Hematopoietic multipotent progenitor cell treated with erythropoietin and hydrocortisone succinate and interleukin-3 and kit ligand, for 4 days (in vitro differentiated cells): ENCODE measurements at places on chromosomes 11 and 22.

- DNase-seq = no peak
Observed at GRCh38 chr11:15638386-15638787, 523.7 kb downstream of the INSC start.

DNA sequence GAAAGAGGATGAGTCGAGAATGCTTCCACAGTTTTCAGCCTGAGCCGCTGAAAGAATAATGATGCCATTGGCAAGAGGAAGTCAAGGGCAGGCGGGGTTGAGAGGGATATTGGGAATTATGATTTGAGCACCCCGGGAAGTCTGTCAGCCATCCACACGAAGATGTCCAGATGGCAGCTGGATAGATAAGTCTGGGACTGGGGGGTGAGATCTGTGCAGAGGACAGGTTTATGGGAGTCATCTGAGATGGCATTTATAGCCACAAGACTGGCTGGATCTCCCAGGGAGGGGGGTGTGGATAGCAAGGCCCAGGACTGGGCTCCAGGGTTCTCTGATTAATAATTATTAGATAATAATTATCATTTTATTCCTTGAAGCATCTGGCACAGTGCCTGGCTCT lies 5.1 kb upstream of the STIP1 start:
- no peak for DNase-seq

GRCh38 chr11:23611726-23612125 lies 751.5 kb upstream of the CCDC179 start:
- DNase-seq = no peak

GRCh38 chr11:74783241-74783871 lies 34.7 kb downstream of the RNF169 start:
- peak; percentile 82 for DNase-seq

DNA sequence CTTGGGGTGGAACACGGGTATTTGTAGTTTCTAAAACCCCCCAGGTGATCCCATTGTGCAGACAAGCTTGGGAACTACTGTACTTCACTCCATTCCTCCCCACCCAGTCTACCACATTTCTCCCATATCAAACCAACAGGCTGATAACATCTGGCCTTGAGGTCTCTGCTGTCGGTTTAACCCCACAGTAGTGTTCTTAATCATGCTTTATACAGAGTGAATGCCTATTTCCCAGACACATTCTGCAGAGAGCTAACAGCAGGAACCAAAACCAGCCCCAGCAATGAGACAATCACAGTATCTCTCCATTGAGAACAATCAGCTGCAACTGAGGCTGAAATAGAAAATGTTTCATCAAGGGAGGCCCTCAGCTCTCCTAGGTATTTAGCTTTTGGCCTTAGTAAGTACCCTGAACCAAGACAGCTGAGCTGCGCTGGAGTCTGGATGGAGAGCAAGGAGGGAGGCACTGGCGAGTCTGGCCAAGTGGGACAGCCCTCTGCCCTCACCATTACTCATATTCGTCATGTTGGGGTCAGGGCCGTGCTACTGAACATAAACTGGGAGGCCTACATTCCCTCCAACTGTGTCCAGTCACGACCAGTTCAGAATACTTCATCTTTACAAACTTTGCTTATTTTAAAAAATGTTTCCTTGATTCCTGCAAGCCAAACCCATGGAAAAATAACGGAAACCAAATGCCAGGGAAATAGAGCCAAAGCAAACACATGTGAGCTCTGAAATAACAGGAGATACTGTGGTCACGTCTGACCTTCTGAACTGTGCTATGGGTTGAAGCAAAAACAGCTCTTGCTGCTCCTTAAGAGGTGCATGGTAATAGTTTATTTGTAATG lies 81.0 kb downstream of the CCDC34 start:
- DNase-seq = peak; percentile 28

- DNase-seq = peak; percentile 92
Observed at GRCh38 chr11:1837171-1838076, 1.4 kb upstream of the TNNI2 start.

- no peak for DNase-seq
Observed at GRCh38 chr11:77418971-77419597, 54.8 kb downstream of the PAK1 start.

GRCh38 chr11:117826832-117827231 lies 2.3 kb upstream of the FXYD2 start:
- DNase-seq = no peak

DNA sequence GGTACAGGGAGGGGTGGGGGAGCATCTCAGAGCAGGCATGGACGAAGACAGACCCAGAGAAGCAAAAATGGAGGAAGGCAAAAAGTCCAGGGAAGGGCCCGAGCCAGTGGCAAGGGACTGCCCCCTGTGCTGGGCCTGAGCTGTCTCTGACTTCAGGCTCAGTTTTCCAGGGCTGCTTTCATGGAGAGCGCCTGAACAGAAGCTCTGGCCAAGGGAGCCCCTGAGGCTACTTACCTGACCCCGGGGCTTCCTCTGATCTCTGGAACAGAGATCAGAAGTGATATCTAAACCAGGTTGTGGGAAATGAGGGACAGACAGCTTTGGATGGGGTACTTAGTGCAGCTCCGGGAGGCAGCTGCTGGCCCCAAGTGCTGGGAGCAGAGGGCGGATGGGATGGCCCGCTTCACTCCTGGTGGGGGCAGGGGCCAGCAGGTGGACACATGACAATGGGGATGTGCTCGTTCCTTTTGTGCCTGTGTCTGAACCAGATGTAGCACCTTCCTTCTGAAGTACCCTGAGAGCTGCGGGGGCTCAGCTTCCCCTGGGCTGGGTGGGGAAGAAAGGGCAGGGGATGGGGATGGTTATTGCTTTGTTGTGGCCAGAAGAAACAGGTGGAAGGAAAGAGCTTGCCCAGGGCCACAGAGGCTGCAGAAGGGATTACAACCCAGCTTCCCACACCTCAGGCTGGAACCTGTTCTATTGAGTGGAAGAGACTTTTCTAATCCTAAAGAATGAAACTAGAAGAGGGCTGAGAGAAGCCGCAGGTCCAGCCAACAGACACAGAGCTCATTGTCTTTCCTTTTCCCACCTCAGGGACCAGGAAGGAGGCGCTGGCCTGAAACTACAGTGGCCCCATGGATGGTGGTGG lies 5.7 kb downstream of the LRRC10B start:
- DNase-seq = no peak

DNA sequence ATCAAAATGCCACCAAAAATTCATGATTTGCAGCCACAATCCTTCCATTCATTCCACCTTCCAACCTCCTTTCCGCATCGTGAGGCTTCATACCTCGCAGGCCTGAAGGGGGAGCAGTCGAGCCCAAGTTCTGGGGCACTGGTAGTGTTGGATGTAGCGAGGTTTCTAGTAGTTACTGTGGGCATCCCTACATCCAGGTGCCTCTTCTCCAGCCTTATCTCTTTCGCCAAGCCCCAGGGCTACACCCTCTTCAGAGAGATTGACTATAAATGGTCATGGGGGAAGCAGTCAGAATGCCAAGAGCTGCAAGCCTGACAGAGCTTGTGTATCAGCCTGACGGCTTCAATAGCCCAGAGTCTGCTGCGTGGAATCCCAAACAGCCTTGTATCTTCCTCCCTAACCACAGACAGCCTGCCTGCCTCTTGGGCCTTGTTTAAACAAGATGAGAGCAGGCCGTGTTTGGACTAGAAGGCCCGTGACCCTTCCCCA lies 28.9 kb downstream of the CLMP start:
- peak; percentile 36 for DNase-seq

- DNase-seq = peak; percentile 93
Observed at GRCh38 chr22:21952586-21953571, at the start of gene PPM1F. Gene PPM1F, minus strand, starts transcription at chr22:21952848. Its CDS starts 6,800 bp downstream, at chr22:21946048.

DNA sequence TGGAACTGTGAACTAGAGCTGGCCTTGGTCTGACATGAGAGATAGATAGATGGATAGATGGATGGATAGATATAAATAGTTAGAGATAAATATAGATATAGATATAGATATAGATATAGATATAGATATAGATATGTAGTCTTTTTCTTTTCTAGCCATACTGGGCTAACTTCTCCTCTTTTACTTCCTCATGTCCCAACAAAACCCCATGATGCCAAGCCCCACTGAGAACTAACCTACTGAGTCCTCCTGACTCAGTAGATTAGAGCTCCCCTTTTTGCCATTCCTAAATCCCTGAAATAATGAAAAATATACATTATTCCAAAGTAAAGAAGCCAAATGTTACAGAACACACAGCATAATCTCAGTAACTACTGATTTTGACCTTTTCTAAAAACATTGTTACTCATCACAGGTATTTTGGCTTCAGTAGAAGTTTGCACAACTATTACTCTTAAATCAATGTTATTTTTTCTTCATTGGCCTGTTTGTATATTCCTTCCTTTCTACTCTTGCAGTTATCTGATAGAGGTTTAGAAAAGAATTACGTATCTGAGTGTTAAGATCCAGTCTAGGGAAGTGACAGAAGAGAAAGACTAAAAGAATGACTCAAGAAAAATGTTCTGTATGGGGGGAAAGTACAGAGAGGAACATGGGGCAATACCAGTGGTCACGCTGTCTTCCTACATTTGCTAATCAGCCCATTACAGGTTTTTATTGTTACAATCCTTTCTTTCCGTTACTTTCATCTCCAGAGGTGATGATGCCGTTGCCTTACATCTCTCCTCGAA lies 6.0 kb upstream of the OR10D3 start:
- peak; percentile 68 for DNase-seq

DNA sequence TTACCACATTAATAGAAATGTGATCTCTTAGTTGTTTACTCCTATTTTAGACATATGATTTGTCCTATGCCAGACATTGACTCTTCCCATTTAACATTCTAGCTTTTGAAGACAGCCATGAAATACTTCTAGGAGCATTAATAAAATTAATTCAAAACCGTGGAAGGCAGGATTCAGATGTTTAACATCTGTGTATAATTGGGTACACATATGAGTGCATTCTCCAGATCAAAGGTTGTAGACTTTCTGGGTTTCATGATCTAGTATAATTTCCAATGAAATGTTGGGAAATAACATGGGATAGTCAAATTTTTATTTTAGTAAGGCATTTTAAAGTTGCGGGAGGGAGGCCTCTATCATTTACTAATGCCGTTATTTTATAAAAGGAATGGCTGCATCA lies 35.2 kb upstream of the CCDC89 start:
- no peak for DNase-seq

DNA sequence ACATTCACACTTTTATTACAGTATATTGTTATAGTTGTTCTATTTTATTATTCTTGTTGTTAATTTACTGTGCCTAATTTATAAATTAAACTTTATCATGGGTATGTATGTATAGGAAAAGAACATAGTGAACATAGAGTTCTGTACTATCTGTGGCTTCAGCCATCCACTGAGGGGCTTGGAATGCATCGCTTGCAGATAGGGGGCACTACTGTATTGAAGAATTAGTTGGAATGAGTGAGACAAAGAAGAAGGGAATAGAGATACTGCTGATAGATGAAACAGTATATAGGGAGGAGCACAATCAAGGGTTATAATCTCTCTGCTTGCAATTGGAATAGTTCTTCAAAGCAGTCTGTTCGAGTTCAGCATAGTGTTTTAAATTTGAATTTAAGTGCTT lies 432.2 kb downstream of the RAB38 start:
- peak; percentile 20 for DNase-seq

DNA sequence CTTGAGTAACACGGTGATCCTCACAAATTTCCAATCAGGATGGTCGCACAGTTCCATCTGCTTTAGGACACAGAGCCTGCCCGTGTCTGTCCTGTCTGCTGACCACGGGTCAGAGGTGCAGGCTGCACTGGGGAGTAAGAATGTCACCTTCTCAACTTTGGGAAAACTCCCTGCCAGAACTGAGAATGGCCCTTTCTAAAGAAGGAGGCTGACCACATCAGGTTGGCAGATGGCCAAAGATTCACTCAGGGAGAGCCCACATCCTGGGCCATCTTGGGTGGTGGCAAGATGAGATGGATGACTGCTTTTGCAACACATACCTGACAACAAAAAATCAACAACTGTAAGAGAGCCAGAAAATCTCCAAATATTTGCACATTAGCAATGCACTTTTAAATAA lies 101.9 kb downstream of the IGLL1 start:
- peak; percentile 56 for DNase-seq

DNA sequence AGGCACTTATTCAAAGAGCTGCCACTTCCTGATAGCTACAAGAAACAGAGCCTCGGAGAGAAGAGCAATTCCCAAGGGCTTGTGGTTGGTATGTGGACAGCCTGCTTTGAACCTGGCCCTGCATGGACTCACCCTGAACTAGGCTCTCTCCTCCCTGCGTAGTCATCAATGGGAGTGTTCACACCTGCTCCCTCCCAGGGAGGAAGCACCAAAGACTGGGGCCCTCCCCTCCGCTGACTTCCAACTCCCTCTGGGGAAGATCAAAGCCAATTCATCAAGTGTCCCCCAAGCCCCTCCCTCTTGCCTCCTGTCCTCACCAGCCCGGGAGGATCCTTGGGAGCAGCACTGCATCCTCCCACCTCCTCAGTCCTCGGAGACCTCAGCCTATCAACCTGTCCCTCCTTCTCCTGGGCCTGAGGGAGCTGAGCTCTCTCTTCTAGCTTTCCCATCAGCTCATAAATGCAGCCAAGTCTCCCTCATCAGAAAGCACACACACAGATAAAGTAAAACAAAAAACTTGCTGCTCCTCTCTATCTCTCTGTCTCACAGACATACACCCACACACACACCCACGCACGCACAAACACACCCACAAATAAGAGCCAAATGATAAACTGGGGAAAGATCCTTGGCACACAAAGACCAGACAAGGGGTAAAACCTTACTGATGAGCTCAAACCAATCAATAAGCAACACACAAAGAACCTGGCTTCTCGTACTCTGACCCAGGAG lies 3.3 kb downstream of the A4GALT start:
- DNase-seq = peak; percentile 66

DNA sequence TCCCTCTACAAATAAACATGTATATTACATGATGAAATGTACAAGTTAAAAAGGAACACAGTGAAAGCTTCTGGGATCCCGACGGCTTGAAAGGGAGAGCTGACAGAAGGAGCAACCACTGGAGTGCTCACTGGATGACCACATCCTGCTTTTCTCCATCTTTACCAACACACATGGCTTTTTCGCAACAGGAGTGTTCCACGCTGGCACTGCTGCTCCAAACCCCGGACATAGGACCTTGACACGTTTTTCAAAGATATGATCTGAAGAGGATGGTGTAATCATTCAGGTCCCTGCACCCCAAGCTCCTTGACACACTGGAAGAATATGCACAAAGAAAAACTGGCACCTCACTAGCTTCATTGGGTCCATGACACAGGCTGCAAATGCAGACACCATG lies 121.9 kb downstream of the LARGE1 start:
- no peak for DNase-seq

GRCh38 chr22:38074181-38075104 lies 9.5 kb downstream of the SLC16A8 start:
- DNase-seq = no peak
